Activated CD8-positive, alpha-beta T cell treated with anti-CD3 and anti-CD28 coated beads, Interleukin-2, amount 10 ng/mL, durations not matched to agents 7 days and 5 days (primary cell): ENCODE measurements at places on chromosomes 13 and 19. TPM values are rescaled to one million over a fixed set of nuclear protein-coding genes. Genes with fewer than 3 reads are reported as not detected.

Gene KIR2DL3
- 0.21 TPM for total RNA-seq

Gene FBXW9
- total RNA-seq, result 6.0 TPM

GRCh38 chr13:75796825-75797224, 160.7 kb downstream of the LMO7 start:
- DNase-seq, result no peak

DNA sequence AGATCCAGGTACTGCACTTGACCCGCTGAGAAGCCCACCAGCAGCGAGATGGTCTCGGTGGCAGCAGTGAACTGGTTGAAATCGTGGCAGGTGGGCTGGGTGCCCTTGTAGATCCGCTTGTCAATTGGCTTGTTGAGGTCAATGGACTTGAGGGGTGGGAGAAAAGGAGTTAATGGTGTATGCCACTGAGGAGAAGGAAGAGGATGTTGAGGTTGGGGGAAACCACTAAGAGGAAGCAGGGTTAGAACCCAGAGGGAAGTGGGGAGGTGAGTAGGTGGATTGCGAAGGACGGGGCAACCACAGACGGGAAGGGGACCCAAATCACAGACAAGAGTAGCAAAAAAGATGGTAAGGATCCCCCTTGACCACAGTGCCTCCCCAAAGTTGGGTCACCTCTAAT, 1.7 kb downstream of the DMWD start:
- peak; percentile 72 for DNase-seq

DNA sequence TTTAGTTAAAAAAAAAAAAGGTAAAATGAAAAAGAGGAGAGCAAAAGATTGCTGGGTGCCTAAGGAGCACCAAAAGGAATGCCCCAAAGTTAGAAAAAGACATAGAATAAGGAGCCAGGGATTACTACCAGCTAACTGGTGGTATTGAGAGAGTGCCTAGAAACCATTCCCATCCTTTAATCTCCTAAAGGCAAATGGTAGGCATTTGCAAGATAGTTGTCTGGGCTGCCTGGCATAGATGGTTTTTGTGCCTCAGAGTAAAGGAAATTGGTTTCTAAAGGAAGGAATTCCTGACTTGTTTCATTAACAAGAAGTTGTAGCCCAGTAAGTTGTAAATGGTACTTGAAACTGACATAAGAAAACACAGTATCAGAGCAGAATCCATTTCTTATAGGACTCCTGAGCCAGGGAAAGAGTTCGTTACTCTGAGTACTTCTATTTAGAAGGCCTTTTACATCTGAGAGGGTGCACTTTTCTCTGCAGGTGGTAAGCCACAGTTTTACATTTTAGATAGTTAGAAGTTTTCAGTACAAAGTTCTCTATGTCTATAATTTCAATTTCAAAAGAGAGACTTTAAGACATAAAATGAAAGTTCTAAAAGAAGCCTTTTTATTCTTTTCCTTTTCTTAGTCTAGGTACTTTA, 92.6 kb downstream of the OLFM4 start:
- DNase-seq, result no peak

Gene HIPK4
- total RNA-seq, result 0.10 TPM

DNA sequence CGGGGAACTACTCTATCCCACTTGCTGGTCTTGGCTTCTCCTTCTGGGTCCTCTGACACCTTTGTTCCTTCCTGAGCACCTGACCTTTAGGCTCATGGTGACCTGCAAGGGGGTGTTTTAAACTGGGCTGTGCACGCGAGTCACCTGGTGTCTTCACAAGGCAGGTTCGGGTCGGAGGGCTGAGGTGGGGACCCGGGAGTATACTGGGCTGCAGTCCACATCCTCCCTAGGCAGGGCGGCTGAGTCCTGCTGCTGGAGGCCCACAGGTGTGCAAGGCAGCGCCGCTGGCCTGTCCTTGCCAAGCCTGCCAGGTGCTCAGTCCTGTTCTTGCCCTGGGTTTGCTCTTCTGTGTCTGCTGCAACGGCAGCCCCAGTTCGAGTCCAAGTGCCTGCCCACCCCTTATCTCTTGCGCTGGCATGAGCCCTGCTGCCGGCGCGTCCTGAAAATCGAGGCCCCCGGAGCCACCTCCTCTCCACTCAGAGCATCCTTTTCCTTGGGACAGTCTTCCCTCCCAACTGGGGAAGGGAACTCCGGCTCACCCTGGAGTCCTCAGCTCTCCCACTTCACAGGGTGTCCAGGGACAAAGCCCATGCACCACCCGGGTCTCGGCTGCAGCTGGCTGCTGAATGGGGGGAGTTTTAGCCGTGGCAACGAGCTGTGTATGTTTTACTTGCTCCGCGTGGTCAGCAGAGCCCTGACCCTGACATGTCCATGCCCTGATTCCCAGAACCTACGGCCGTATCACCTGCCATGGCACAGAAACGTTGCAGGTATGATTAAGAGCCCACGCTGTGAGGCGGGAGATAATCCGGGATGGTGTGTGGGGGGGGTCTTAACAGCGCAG, 193.5 kb downstream of the TEX29 start:
- DNase-seq, result no peak

Gene ZNF776
- total RNA-seq, result 16.6 TPM

Gene TMEM272
- total RNA-seq, result 0.23 TPM

DNA sequence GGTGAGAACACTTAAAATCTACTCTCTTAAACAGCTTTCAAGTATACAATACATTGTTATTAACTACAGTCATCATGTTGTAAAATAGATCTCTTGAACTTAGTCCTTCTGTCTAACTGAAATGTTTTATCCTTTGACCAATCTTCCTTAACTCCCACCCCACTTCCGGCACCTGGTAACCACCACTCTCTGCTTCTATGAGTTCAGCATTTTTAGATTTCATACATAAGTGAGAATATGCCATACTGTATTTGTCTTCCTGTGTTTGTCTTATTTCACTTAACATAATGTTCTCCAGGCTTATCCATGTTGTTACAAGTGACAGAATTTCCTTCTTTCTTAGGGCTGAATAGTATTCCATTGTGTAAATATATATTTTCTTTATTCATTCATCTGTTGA, 144.1 kb upstream of the TRPC4 start:
- no peak for DNase-seq

- DNase-seq, result no peak
These were observed 41.8 kb downstream of the UGGT2 start for GRCh38 chr13:96011291-96011872.

GRCh38 chr13:68190818-68191217, 960.7 kb upstream of the PCDH9 start:
- no peak for DNase-seq

Gene ZIK1
- total RNA-seq, result 12.4 TPM

DNA sequence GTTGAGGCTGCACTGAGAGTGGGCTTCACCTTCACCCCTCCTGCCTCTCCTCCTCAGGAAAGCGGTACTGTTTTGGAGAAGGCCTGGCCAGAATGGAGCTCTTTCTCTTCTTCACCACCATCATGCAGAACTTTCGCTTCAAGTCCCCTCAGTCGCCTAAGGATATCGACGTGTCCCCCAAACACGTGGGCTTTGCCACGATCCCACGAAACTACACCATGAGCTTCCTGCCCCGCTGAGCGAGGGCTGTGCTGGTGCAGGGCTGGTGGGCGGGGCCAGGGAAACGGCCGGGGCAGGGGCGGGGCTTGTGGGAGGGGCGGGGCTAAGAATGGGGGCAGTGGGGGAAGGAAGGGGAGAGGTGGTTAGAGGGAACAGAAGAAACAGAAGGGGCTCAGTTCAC, 7.5 kb downstream of the CYP2A13 start:
- DNase-seq, result no peak

GRCh38 chr13:109331011-109331433, 455.4 kb downstream of the IRS2 start:
- DNase-seq, result no peak

GRCh38 chr13:51590971-51591627, 6.8 kb downstream of the WDFY2 start:
- no peak for DNase-seq

Gene GNA15
- total RNA-seq, result 23.8 TPM

GRCh38 chr13:84466461-84466860, 584.2 kb upstream of the SLITRK1 start:
- DNase-seq, result no peak

Gene SPATA13
- total RNA-seq, result 57.4 TPM

Gene C3
- total RNA-seq, result 1.2 TPM

GRCh38 chr13:27482983-27483382, 32.6 kb upstream of the MTIF3 start:
- no peak for DNase-seq

Gene PNMA8A
- total RNA-seq, result not detected

DNA sequence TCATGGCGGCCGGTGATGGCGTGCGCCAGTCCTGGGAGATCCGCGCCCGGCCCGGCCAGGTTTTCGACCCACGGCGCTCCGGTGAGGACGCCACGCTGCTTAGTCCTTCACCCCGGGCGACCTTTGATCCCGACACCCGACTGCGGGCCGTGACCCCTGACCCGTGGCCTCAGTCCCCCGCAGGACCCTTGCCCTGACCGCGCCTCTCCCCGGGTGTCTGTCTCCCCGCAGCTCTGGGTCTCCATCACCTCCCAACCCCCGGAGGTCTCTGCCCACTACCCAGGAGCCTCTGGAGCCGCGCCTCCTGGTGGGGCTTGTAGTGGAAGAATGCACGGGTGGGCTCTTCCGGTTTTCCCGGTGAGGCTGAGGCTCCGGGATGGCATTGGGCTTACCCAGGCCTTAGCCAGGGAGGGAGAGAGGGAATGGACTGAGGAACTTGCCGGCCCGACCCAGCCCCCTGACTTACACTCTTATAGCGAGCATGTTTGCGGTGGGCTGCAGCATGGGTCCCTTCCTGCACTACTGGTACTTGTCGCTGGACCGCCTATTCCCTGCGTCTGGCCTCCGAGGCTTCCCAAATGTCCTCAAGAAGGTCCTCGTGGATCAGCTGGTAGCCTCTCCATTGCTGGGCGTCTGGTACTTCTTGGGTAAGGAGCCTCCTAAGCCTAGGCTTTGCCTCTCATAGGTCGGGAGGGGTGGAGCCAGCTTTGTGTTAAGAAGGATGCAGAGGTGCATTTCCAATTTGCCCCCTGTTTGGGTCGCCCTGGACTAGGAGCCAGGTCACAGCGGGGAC, 566 bp downstream of the MPV17L2 start:
- DNase-seq, result no peak

- DNase-seq, result no peak
These were observed 77.8 kb upstream of the SLAIN1 start for GRCh38 chr13:77619655-77620054.

DNA sequence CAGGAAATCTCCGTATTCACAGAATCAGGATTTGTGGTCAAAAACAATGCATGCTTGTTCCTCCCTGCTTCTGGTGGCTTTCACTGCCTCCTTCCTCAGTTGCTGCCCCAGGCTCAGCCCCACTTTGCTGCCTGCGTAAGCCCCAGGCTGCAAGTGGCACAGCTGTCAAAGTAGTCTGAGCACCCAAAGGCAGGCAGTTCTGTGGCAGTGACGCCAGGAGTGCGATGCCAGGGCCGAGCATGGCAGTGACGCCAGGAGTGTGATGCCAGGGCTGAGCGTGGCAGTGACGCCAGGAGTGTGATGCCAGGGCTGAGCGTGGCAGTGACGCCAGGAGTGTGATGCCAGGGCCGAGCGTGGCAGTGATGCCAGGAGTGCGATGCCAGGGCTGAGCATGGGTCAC, 77.3 kb upstream of the GPR183 start:
- peak; percentile 47 for DNase-seq

DNA sequence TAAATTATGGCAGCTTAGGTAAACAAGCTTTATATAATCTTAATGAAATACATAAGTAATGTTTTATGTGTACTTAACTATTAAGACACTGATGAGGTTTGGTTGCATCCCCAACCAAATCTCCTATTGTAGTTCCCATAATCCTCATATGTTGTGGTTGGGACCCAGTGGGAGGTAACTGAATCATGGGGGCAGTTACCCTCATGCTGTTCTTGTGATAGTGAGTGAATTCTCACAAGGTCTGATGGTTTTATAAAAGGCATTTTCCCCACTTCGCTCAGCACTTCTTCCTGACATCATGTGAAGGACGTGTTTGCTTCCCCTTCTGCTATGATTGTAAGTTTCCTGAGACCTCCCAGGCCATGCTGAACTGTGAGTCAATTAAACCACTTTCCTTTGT, 212.7 kb downstream of the DIAPH3 start:
- DNase-seq, result no peak
